ENCODE measurements at places on chromosomes 11 and 22. TPM values are rescaled to one million over a fixed set of nuclear protein-coding genes. Genes with fewer than 3 reads are reported as not detected.

Gene DENND6B
- 2.8 TPM for total RNA-seq

Gene CEP126
- total RNA-seq: 3.5 TPM

Gene STK33
- 5.2 TPM for total RNA-seq

Gene CDC42EP2
- total RNA-seq: 13.8 TPM

Gene PNPLA5
- not detected for total RNA-seq

Gene PRR33
- total RNA-seq: not detected

Gene GRM5
- total RNA-seq: not detected

Gene SMPD1
- total RNA-seq: 10.9 TPM

Gene UBQLNL
- not detected for total RNA-seq

Gene TIGD3
- total RNA-seq: 1.0 TPM

Gene GLB1L3
- not detected for total RNA-seq

Gene LYVE1
- total RNA-seq: not detected

Gene TMEM45B
- not detected for total RNA-seq

Gene XKR3
- not detected for total RNA-seq

Gene TMPRSS5
- total RNA-seq: 0.08 TPM

Gene KCNK7
- 0.45 TPM for total RNA-seq

Gene SCGB1A1
- total RNA-seq: not detected

Gene IL18BP
- total RNA-seq: 3.6 TPM

Gene MMP8
- not detected for total RNA-seq

Gene KMT5B
- 18.5 TPM for total RNA-seq

Gene PYGM
- 0.79 TPM for total RNA-seq

Data from A549 treated with CpdA at 1 μM for 4 hours (cell line).